ENCODE measurements at places on chromosomes 7 and 10.

- peaks cover 6% of the 10 kb centered on the region for H3K27me3 ChIP-seq
- H3K27ac ChIP-seq, result no peak overlapping the region
- DNase-seq, result no peak
- H3K4me3 ChIP-seq, result no peak overlapping the region
- no peaks in the 10 kb centered on the region for H3K4me1 ChIP-seq
Measured at GRCh38 chr10:17375936-17376584, 78.3 kb downstream of the ST8SIA6 start.

DNA sequence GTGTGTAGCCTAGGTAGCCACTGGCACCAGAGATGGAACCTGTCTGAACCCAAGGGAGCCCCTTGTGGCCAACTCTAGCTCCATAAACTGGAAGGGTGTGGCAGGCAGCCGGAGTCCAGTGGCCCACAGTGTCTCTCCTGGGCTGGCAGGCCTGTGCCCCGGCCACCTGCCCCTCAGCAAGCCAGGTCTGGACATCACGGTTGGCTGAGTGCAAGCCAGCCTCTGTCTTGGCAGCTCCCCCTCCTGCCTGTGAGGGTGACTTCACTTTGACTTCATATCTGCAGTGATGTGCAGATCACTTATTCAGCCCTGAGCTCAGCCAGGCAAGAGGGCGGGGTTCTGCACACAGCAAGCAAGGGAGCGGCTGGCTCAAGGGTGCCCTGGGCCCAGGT is 1.3 kb upstream of the RET start:
- DNase-seq, result no peak
- no peak overlapping the region for H3K4me3 ChIP-seq
- peaks cover 7% of the 10 kb centered on the region for H3K27me3 ChIP-seq
- no peak overlapping the region for H3K27ac ChIP-seq
- no peaks in the 10 kb centered on the region for H3K36me3 ChIP-seq

DNA sequence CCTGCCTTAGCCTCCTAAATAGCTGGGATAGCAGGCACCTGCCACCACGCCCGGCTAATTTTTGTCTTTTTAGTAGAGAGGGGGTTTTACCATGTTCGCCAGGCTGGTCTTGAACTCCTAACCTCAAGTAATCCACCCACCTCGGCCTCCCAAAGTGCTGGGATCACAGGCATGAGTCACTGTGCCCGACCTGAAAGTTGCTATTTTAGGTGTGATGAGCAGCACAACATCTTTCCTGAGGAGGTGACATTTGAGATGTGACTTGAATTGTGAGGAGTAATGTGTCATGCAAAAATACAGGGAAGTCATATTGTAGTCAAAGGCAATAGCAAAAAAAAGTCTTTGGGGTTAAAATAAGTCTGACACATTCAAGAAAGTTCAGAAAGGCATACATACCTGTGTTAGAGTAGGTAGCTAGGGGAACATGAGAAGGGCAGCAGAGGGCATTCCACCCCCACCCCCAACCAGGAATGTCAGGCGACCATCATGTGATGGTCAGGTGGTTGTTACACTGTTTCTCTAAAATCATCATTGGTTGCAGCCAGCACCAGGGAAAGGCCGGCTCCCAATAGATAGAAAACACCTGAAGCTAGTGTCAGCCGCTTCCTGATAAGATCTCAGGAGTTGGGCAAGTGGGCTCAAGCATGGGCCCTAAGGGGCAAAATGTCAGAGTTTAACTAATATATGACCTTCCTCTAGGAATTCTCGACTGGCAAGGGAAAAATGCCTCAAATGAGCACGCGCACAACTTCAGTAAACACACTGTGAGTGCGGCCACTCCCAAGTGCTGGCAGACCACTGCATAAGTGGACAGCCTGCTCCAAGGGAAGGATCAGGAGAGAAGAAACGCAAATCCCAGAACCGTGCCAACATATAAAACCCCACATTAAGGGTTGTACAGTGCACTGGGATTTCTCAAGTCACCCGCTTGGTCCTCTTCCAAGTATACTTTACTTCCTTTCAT is at the start of gene TACC2:
TACC2 (plus strand) TSS at position 803 of the 964 bp plus-strand sequence. CDS start 32,819 bp downstream, outside the sequence.
- H3K36me3 ChIP-seq, result no peaks in the 10 kb centered on the region
- H3K27me3 ChIP-seq, result no peaks in the 10 kb centered on the region
- H3K4me1 ChIP-seq, result no peaks in the 10 kb centered on the region

- H3K27me3 ChIP-seq, result peaks cover 3% of the 10 kb centered on the region
- no peak for DNase-seq
- H3K27ac ChIP-seq, result no peak overlapping the region
- H3K4me1 ChIP-seq, result no peaks in the 10 kb centered on the region
Measured at GRCh38 chr10:104614245-104614831, 26.8 kb upstream of the SORCS3 start.

DNA sequence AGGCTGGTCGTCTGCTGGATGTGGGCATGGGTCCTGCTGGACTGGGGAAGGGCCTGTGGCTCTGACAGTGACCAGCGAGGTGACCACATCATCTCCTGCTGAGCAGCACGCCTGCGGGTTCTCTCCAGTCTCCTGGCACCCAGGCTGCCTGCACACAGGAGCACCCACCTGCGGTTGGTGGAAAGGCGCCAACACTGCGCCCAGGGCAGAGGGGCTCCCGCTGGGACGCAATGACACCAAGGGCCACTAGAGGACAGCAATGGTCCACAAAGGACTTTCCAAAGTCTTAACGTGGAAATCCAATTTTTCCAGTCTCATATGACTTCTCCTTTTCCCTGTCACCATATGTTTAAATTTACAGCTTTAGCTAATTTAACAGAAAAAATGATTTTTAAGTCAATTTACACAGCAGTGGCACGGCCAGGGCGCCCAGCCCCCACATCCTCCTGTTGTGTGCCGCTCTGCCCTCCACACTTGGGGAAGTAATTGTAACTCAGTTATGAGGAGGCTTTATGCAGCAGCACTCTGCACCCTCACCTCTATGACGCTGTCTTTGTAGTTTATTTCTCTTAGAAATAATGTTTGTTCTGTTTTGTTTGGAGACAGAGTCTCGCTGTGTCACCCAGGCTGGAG is 38.1 kb downstream of the CFAP46 start:
- no peak for DNase-seq
- no peak overlapping the region for H3K27ac ChIP-seq
- H3K36me3 ChIP-seq, result no peaks in the 10 kb centered on the region
- H3K27me3 ChIP-seq, result no peaks in the 10 kb centered on the region
- no peak overlapping the region for H3K4me3 ChIP-seq

DNA sequence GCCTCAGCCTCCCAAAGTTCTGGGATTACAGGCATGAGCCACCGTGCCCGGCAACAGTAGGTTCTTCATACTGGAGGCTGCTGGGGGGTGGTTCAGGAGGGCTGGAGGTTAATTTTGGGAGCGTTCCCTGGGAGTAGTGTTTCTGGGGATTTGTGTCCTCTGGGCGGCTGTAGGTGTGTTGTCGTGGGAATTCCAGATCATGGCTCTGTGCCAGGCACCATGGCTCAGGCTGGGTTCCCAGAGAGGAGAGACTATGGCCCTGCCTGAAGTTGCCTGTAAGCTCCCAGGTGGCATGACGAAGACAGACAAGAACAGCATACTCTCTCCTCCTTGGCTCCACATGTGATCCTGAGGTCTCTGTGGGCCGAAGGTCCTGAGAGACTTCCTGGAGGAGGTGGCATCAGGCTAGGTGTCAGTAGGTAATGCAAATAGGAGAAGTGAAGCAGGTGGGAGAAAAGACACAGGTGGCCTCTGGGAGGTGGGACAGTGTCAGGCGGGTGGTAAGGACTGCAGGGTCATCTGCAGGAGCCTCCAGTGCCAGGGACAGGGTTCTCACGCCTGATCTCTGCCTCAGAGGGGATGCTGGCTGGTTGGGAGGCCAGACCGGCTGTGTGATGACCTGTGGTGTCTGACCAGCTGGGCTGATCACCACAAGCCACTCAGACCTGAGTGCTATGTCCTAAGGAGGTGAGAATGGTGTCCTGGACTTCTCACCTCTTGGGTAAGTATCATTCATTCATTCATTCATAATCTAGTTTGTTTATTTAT is 18.7 kb downstream of the CLIP2 start:
- DNase-seq, result no peak
- H3K27me3 ChIP-seq, result peaks cover 6% of the 10 kb centered on the region
- H3K36me3 ChIP-seq, result no peaks in the 10 kb centered on the region
- no peak overlapping the region for H3K4me3 ChIP-seq
- H3K4me1 ChIP-seq, result peaks cover 3% of the 10 kb centered on the region

GRCh38 chr10:63976538-63976937 is 455.3 kb downstream of the REEP3 start:
- no peaks in the 10 kb centered on the region for H3K36me3 ChIP-seq
- no peaks in the 10 kb centered on the region for H3K4me1 ChIP-seq
- H3K27me3 ChIP-seq, result no peaks in the 10 kb centered on the region
- no peak overlapping the region for H3K27ac ChIP-seq
- H3K4me3 ChIP-seq, result no peak overlapping the region
- no peak for DNase-seq

GRCh38 chr10:20247891-20248708 is 431.9 kb downstream of the PLXDC2 start:
- H3K4me3 ChIP-seq, result no peak overlapping the region
- H3K4me1 ChIP-seq, result no peaks in the 10 kb centered on the region
- H3K27me3 ChIP-seq, result no peaks in the 10 kb centered on the region
- DNase-seq, result no peak
- no peak overlapping the region for H3K27ac ChIP-seq
- no peaks in the 10 kb centered on the region for H3K36me3 ChIP-seq

- no peak overlapping the region for H3K4me3 ChIP-seq
- H3K27ac ChIP-seq, result no peak overlapping the region
- H3K27me3 ChIP-seq, result no peaks in the 10 kb centered on the region
- DNase-seq, result no peak
Measured at GRCh38 chr10:17348501-17349349, 105.7 kb downstream of the ST8SIA6 start.

DNA sequence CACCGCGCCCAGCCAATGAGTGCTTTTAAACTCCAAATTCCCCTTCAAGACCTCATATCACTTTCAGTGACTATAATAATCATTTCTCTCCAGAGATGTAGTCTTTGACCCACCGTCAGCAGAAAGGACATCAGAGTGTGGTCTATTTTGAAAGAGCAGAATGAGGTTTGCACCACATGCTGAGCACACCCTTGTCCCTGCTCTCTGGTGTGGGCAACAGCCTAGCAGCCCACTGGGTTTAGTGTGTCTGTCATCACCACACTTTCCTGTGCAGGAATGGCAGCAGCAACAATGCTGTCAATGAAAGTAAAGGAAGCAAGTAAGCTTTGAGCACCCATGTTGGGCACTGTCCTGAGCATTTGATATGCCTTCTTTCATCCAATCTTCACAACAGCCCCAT is 122.4 kb downstream of the PLXNA4 start:
- H3K36me3 ChIP-seq, result no peaks in the 10 kb centered on the region
- H3K4me1 ChIP-seq, result peaks cover 7% of the 10 kb centered on the region
- H3K27me3 ChIP-seq, result no peaks in the 10 kb centered on the region
- no peak for DNase-seq
- H3K4me3 ChIP-seq, result no peak overlapping the region
- H3K27ac ChIP-seq, result no peak overlapping the region

GRCh38 chr10:13039761-13040160 is 38.2 kb upstream of the CCDC3 start:
- no peak overlapping the region for H3K4me3 ChIP-seq
- no peaks in the 10 kb centered on the region for H3K4me1 ChIP-seq

GRCh38 chr10:118865998-118866693 is 111.4 kb upstream of the CACUL1 start:
- DNase-seq, result no peak
- no peaks in the 10 kb centered on the region for H3K36me3 ChIP-seq
- no peak overlapping the region for H3K27ac ChIP-seq
- no peaks in the 10 kb centered on the region for H3K4me1 ChIP-seq

DNA sequence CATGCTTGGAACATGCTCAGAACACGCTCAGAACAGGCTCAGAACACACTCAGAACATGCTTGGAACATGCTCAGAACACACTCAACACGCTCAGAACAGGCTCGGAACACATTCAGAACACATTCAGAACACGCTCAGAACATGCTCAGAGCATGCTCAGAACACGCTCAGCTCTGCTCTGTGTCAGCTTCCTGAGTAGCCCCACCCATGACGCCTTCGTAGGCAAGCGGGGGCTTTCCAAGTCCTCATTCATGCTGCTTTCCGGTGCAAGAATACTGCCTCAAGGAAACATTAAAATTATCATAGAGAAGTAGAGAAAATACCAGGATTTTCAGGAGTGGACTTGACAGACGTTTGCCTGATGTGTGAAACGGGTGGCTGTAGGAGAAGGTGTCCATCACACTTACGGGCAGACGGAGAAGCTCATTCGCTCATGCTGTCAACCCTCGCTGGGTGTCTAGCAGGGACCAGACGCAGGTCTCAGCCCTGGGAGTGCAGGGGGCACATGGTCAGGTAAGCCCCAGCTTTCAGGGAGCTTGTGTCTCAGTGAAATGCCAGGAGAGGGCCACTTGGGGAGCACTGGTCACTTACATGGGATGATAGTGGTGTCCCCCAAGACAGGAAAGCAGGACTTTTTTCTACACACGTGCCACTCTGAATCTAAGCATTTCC is 24.7 kb downstream of the EN2 start:
- no peaks in the 10 kb centered on the region for H3K27me3 ChIP-seq
- H3K36me3 ChIP-seq, result no peaks in the 10 kb centered on the region
- H3K4me1 ChIP-seq, result no peaks in the 10 kb centered on the region
- DNase-seq, result no peak

GRCh38 chr7:18520450-18521235 is 25.1 kb downstream of the HDAC9 start:
- no peak overlapping the region for H3K27ac ChIP-seq
- H3K36me3 ChIP-seq, result no peaks in the 10 kb centered on the region
- no peaks in the 10 kb centered on the region for H3K27me3 ChIP-seq
- H3K4me3 ChIP-seq, result no peak overlapping the region
- no peak for DNase-seq

- peaks cover 65% of the 10 kb centered on the region for H3K27me3 ChIP-seq
- H3K4me1 ChIP-seq, result peaks cover 8% of the 10 kb centered on the region
- H3K27ac ChIP-seq, result no peak overlapping the region
Measured at GRCh38 chr7:97018126-97018601, 6.5 kb downstream of the DLX5 start.

GRCh38 chr10:68871731-68872342 is 29.3 kb upstream of the DDX50 start:
- no peaks in the 10 kb centered on the region for H3K36me3 ChIP-seq
- H3K4me1 ChIP-seq, result no peaks in the 10 kb centered on the region
- no peak overlapping the region for H3K4me3 ChIP-seq
- H3K27ac ChIP-seq, result no peak overlapping the region
- no peak for DNase-seq

DNA sequence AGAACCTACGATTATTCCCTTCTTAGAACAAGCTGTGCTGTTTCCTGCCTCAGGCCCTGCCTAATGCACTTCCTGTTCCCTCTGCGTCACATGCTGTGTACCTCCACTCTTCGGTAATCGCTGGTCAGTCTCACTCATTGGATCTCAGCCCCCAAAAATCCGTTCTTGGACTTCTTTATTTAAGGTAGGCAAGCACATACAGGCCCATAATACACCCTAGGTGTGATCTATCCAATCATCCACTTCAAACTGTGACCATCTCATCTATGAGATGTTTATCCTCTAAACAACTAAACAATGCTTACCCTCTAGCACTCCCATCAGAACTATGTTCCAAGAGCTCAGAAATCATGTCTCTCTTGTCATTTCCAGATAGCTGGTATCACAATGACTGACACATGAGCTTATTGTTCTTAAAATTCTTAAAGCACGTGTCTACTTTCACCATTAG is 83.9 kb downstream of the CADPS2 start:
- H3K36me3 ChIP-seq, result no peaks in the 10 kb centered on the region
- H3K27ac ChIP-seq, result no peak overlapping the region
- no peaks in the 10 kb centered on the region for H3K4me1 ChIP-seq
- no peaks in the 10 kb centered on the region for H3K27me3 ChIP-seq
- no peak for DNase-seq

All from effector memory CD4-positive, alpha-beta T cell (primary cell).